Activated naive CD8-positive, alpha-beta T cell treated with anti-CD3 and anti-CD28 coated beads, Interleukin-2, amount 50 U/mL, for 16 hours (primary cell): ENCODE measurements at places on chromosomes 5 and 9.

- DNase-seq = no peak
Measured at GRCh38 chr9:14140096-14140697, 173.7 kb downstream of the NFIB start.

- no peak for DNase-seq
Measured at GRCh38 chr9:100445903-100446549, 19.1 kb downstream of the MSANTD3 start.

- no peak for DNase-seq
Measured at GRCh38 chr9:130212543-130213297, 40.5 kb downstream of the NCS1 start.

- no peak for DNase-seq
Measured at GRCh38 chr5:150320044-150320613, 17.4 kb upstream of the ARSI start.
